Right cardiac atrium (tissue), 5 donors: ENCODE measurements at places on chromosomes 12 and 14. TPM values are rescaled to one million over a fixed set of nuclear protein-coding genes. Genes with fewer than 3 reads are reported as not detected.

The DLGAP5 gene
- 0.02 TPM for polyA plus RNA-seq

The MYF6 gene
- 0.11 TPM for polyA plus RNA-seq

The ACSM4 gene
- polyA plus RNA-seq = not detected

The SPIC gene
- not detected for polyA plus RNA-seq

The CFAP251 gene
- 0.54 TPM for polyA plus RNA-seq

The TRIAP1 gene
- polyA plus RNA-seq = 16.8 TPM

The PTPRB gene
- 14.3 TPM for polyA plus RNA-seq

The GZMB gene
- 0.95 TPM for polyA plus RNA-seq

The GALNT4 gene
- polyA plus RNA-seq = 2.5 TPM

The DLK1 gene
- 0.07 TPM for polyA plus RNA-seq

The OR6S1 gene
- polyA plus RNA-seq = not detected

The NFE2 gene
- polyA plus RNA-seq = 0.32 TPM

The SPX gene
- polyA plus RNA-seq = 9.6 TPM

The CCDC38 gene
- 0.05 TPM for polyA plus RNA-seq

The NFATC4 gene
- 25.8 TPM for polyA plus RNA-seq

The ENTPD5 gene
- polyA plus RNA-seq = 5.7 TPM

The STX2 gene
- 18.2 TPM for polyA plus RNA-seq

The AMDHD1 gene
- 0.50 TPM for polyA plus RNA-seq

The CFAP54 gene
- 0.16 TPM for polyA plus RNA-seq

The KRT6C gene
- not detected for polyA plus RNA-seq

The SLC17A8 gene
- polyA plus RNA-seq = 0.02 TPM

The ASCL1 gene
- polyA plus RNA-seq = not detected

The IGFBP6 gene
- 130 TPM for polyA plus RNA-seq

The RFX4 gene
- polyA plus RNA-seq = not detected

The CD163L1 gene
- 0.66 TPM for polyA plus RNA-seq

The MIP gene
- polyA plus RNA-seq = 0.14 TPM

The SOAT2 gene
- 0.07 TPM for polyA plus RNA-seq

The CLEC2D gene
- polyA plus RNA-seq = 3.1 TPM

The ARHGEF25 gene
- polyA plus RNA-seq = 21.3 TPM

The ACRBP gene
- 0.50 TPM for polyA plus RNA-seq

The FGD4 gene
- polyA plus RNA-seq = 3.5 TPM

The TC2N gene
- 7.1 TPM for polyA plus RNA-seq

The PIK3C2G gene
- not detected for polyA plus RNA-seq

The AACS gene
- 11.1 TPM for polyA plus RNA-seq

The HOXC10 gene
- not detected for polyA plus RNA-seq

The ACVRL1 gene
- polyA plus RNA-seq = 18.7 TPM

The HSP90B1 gene
- 369 TPM for polyA plus RNA-seq

The AMIGO2 gene
- polyA plus RNA-seq = 5.2 TPM

The MIA2 gene
- polyA plus RNA-seq = 21.8 TPM

The WIF1 gene
- 0.38 TPM for polyA plus RNA-seq

The L2HGDH gene
- polyA plus RNA-seq = 4.4 TPM

The MCRS1 gene
- polyA plus RNA-seq = 72.3 TPM

The KCNA5 gene
- 77.6 TPM for polyA plus RNA-seq

The MMP17 gene
- polyA plus RNA-seq = 2.4 TPM

The POTEM gene
- polyA plus RNA-seq = not detected

The TSPAN19 gene
- 0.07 TPM for polyA plus RNA-seq

The NPFF gene
- polyA plus RNA-seq = not detected

The MYL2 gene
- 435 TPM for polyA plus RNA-seq

The KLRF2 gene
- not detected for polyA plus RNA-seq

The CMA1 gene
- not detected for polyA plus RNA-seq

The MYO1H gene
- 0.09 TPM for polyA plus RNA-seq
